ENCODE measurements at places on chromosomes 2 and 18.

- DNase-seq, result no peak
Measured at GRCh38 chr2:38909872-38910271, 20.2 kb downstream of the ARHGEF33 start.

GRCh38 chr18:48615566-48616401 is 77.0 kb downstream of the CTIF start:
- DNase-seq, result peak; percentile 68

DNA sequence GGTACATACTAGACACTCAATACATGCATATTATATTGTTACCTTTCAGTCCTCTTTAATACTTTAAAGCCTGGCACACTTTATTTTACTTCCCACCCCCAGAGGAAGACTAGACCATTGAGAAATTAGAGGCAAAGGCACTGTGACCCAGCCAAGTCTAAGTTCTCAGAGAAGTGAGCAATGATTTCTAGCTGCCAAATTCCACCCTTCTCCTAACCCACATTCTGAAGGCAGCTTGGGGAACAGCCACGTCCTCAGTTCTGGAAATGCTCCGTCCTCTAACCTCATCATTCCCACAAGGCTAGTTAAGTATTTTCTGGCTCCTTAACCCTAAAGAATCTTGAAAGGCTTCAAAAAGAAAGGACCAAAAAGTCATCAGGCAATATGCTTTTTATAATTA is 86.6 kb downstream of the COL5A2 start:
- no peak for DNase-seq

DNA sequence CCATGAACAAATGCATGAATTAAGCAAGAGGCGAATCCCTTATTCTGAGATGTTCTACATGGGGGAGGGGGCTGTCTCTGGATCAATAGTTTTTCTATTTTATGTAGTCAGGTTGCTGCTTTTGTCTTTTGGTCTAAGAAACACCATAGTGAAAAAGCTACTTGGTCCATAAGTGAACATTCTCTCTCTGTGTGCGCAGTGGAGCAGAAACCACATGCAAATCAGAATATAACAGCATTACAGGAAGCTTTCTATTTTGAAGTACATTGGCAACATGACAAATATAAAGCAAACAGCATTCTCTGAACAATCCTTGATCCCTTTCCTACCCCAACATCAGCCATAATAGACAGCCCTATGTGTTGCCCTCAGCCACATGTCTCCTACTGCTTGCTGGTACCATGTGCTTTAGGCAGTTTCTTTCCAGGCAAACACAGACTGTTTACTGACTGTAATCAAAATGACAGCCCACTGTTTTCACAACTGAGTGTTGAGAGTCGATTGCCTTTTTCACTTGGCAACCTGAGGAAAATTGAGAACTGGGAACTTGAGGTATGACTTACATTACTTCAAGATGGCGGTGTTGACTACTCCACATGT is 10.6 kb downstream of the SCN3A start:
- no peak for DNase-seq

DNA sequence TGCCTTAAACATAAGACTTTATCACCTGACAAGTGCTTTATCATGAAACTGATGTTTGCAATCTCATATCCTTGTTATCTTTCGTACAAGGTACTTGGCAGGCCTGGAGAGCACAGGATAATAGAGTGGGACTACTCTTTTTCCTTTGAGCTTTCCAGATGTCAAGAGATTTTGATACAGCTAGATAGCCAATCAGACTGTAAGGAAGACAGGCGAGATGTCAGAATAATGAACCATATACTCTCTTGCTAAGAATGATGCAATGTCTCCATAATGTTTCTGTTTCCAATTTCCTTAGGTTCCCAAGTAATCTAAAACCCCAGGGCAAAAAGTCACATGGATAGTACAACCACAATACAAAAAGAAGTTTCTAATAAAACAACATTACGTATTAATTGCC is 313.1 kb downstream of the PDE11A start:
- DNase-seq, result no peak

GRCh38 chr2:176172007-176172894 is 15.1 kb downstream of the HOXD3 start:
- DNase-seq, result no peak

DNA sequence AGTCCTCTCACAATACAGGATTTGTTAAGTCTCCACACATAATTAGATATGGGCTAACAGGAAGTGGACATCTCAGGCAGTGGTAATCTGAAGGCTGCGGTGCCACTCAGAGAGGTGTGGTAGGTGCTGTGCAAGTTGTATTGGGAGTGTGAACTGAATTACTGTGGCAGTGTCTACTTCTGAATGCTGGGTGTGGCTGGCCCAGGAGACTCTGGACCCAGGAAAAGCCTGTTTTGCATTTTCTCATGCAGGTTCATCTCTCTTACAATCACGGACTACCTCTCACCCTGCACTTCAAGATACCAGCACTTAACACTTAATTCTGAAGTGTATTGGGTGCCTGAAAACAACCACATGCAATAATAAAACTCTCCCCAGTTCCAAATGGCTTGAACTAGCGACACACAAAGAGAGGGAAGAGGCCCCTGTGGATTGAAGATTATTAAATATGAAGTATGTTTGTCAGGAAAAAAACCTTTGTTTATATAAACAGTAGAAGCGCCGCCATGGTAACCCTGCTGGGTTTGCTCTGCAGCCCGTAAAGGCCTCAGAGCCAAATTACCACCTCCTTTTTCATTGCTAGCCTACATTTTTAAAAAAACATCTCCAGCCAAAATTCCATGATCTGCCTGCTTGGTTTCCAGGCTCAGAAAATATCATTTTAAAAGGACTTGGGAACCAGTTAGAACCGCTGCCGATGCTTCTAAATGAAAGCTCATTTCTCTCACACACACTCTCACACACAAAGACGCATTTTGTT is 77.5 kb downstream of the GFPT1 start:
- peak; percentile 59 for DNase-seq

DNA sequence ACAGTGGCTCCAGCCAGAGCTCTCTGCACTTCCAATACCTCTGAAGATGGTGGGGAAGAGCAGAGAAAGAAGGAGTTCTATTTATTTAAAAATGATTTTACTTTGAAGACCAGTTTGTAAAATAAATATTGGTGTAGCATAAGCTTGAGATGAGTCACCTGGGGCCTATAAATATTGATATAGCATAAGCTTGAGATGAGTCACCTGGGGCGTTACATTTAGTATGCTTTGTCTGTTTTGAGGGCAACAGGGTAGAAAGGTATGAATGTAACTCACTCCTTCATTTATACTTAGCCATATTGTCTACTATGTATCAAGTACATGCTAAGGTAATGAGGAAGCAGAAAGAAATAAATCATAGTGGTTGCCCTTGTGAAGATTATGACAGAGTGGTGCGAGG is 7.7 kb upstream of the SULT1C4 start:
- no peak for DNase-seq

- DNase-seq, result peak; percentile 81
Measured at GRCh38 chr18:49021433-49022129, 70.8 kb upstream of the SMAD7 start.

DNA sequence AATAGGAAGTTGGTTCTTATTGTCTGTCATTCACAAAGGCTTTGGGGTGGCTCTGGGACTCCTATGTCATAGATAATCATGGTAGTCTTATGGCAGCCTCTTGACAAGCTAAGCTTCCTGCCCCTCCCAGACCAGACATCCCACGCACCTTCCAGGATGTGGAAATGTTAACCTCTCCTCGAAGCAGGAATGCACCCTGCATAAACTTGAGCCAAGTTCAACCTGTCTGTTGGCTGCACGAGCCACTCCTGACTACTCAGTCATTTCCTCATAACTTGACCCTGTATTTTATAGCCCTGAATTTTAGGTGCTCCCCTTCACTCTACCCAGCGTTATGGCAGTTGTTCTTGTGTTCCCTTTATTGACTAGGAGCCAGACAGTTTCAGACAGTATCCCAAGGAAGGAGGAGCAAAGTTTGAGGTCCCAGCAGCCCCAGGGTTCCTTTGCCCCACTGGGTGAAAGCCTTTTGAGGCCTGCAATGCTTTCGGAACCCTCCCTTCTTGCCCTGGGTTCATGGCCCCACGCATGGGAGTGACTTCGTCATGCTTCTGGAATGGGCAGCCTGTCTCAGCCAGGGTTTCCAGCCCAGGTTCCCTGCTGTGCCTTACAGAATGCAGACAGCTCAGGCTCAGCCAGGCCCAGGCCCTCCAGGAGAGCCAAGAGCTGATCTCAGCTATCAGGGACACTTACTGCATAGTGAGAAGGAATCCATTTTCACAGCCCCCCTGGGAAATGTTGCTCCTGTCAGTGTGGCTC is 15.6 kb upstream of the INO80C start:
- peak; percentile 48 for DNase-seq

DNA sequence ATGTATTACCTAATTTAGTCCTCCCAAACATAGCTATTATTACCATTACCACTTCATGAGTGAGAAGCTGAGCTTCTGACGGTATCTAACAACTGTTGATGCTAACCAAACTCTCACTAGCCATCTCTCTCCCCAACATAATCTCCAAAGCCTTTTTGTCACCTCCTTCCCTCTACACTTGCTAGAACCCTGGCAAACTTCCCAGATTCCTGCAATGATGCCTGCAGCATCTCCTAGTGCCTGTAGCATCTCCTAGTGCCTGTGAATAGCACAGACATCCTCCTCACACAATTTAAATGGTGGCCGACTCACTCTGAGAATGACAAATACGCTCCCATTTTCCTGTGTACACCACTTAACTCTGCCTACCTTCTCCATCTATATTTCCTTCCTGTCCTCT is 126.7 kb downstream of the STK39 start:
- no peak for DNase-seq

DNA sequence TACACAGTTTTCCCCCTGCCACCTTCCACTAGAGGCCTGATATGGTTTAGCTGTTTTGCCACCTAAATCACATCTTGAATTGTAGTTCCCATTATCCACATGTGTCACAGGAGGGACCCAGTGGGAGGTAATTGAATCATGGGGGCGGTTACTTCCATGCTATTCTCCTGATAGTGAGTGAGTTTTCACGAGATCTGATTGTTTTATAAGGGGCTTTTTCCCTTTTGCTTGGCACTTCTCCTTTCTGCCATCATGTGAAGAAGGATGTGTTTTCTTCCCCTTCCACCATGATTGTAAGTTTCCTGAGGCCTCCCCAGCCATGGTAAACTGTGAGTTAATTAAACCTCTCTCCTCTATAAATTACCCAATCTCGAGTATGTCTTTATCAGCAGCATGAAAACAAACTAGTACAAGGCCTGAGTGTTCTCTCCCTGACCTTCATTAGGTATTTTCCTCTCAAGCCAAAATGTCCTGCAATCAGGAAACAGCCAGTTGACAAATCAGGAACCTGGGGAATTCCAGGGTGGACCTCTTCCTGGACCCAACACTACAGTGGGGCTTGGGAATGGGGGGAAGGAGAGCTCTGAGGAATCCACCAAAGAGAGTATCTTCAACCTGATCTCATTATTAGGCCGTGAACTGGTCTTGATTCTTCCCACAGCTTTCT is 129.9 kb downstream of the TXNL1 start:
- DNase-seq, result no peak

GRCh38 chr2:1209246-1209645 is 204.0 kb upstream of the TPO start:
- no peak for DNase-seq

DNA sequence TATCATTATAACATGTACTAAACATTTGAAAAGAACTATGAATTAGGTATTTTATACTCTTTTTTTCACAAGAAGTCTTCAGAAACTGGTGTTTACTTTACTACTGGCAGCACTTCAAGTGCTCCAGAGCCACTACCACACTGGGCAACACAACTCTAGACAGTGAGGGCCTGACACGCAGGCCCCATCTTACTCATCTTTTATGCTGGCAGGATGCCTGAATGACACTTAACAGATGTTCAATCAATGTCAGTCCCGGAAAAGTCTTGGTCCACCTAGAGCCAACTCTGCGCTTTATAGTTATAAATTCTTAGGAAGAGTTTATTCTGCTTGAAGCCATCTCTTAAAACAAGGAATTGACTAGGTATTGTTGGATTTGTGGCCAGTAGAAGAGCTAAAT is 8.7 kb upstream of the WIPF1 start:
- DNase-seq, result no peak

- DNase-seq, result no peak
Measured at GRCh38 chr2:144523596-144524117, 3.7 kb upstream of the ZEB2 start.

DNA sequence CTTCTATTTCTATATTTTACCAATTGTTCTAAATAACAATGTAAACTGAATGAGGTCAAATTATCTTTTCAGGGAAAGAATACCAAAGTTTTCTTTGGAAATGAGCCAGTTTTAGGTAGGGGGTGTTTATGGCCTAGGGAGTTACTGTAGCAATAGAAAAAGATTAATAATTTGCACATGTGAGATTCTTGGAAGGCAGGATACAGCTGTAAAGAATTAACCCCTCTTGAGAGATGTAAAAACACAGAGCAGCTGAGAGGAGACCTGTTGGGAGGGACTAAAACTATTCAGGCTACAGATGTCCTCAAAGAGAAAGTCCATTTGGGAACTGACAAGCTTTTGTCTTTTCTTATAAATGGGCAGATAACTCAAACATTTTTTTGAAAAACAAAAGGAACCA is 182.2 kb downstream of the FIGN start:
- no peak for DNase-seq

GRCh38 chr2:177165721-177166711 is 46.6 kb upstream of the HNRNPA3 start:
- DNase-seq, result no peak

GRCh38 chr2:69269330-69269729 is 117.7 kb downstream of the GFPT1 start:
- DNase-seq, result no peak

GRCh38 chr2:227038550-227039189 is 125.3 kb downstream of the COL4A4 start:
- DNase-seq, result no peak

GRCh38 chr2:6941299-6942046 is 24.3 kb downstream of the RNF144A start:
- DNase-seq, result no peak

DNA sequence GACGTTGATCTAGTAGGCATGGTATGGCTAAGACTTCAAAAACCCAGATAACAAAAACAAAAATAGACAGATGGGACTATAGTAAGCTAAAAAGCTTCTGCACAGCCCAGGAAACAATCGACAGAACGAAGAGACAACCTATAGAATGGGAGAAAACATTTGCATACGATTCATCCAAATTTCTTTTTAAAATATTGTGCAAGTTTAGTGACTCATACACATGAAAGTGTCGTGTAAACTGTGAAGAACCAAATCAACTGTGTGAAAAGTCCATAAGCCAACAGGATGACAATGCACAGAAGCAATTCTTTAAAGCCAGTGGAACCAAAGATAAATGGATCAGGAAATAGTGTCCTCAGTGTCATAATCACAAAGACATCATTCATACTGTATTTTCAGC is 671.1 kb downstream of the RNF144A start:
- no peak for DNase-seq

GRCh38 chr2:114699423-114699944 is 257.0 kb downstream of the DPP10 start:
- DNase-seq, result no peak

DNA sequence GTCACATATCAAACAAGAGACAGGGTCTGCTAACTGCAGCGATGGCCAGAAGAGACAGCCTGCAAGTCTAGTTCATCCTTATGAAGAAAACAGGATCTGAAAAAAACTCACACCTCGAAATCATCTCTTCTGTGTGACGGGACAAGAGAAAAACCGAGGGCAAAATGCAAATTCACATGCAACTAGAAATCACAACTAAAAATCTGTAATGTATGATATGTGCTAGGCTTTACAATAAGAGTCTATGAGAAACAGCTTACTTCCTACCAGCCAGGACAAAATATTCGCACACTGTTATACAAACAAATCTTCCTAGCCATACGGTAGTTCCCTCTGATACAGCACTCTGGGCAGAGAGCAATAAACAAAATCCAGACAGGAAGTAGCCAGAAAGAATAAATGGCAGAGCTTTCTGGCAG is 48.8 kb downstream of the ANKRD44 start:
- DNase-seq, result no peak

GRCh38 chr2:69776886-69777785 is 35.2 kb downstream of the ANXA4 start:
- DNase-seq, result no peak

Measured in pancreas (tissue), 10 donors.